ENCODE measurements at places on chromosomes 6 and 20. TPM values are rescaled to one million over a fixed set of nuclear protein-coding genes. Genes with fewer than 3 reads are reported as not detected.

Gene VSTM2L
- polyA plus RNA-seq, result 0.57 TPM

Gene SLC22A7
- polyA plus RNA-seq, result not detected

Gene CALHM4
- not detected for polyA plus RNA-seq

Gene GGTLC1
- not detected for polyA plus RNA-seq

Gene GNAS-AS1
- polyA plus RNA-seq, result 0.09 TPM

Gene FABP7
- 0.05 TPM for polyA plus RNA-seq

Gene ADGRB3
- 0.08 TPM for polyA plus RNA-seq

Gene PLAGL1
- 18.7 TPM for polyA plus RNA-seq

Gene RAD21L1
- polyA plus RNA-seq, result not detected

Gene OLIG3
- polyA plus RNA-seq, result not detected

Gene VTA1
- polyA plus RNA-seq, result 36.8 TPM
